Epithelial cell of prostate (primary cell): ENCODE measurements at places on chromosomes 2 and 18.
A peak's percentile ranks its signal among the peaks of the same experiment; 100 is the strongest.

- DNase-seq, result no peak
Observed at GRCh38 chr2:120526047-120526562, 180.2 kb downstream of the INHBB start.

DNA sequence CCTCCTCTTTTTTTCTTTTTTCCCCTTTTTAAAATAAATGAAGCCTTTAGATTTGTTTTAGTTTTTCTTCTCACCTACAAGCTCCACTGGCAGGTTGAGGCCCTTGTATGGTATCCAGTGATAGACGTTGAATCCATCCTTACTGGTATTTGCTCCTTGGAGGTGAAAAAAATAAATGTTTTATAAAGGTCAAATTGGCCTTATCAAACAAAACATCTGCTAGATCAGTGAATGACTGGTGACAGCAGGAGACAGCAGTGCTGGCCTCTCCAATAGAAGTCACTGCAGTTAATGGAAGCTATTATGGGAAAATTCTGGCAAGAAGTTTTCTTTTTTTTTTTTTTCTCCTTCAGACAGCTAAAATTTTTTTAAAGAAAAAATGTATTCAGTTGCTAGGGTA is 12.6 kb upstream of the SP9 start:
- no peak for DNase-seq

GRCh38 chr2:190513877-190514276 is 20.6 kb downstream of the NEMP2 start:
- no peak for DNase-seq

GRCh38 chr2:70362661-70363060 is 60.8 kb upstream of the FAM136A start:
- no peak for DNase-seq

DNA sequence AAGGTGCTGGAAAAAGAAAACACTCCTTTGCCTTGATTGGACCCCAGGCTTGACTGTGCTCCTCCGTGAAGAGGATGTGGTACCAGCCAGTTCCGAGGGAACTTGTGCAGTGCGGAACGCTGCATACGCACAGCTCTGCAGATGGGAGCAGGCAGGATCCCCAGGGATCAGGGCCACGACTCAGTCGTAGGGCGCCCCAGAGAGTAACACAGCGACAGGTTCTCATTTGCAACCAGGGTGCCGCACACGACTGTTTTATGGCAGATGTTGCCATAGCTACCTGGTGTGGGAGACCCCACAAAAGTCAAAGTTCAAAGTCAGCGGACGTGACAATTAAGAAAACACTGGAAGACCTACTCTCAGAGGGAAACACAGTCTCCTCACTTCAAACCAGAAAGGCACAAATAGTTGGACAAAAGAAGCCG is 779 bp downstream of the MALL start:
- no peak for DNase-seq

DNA sequence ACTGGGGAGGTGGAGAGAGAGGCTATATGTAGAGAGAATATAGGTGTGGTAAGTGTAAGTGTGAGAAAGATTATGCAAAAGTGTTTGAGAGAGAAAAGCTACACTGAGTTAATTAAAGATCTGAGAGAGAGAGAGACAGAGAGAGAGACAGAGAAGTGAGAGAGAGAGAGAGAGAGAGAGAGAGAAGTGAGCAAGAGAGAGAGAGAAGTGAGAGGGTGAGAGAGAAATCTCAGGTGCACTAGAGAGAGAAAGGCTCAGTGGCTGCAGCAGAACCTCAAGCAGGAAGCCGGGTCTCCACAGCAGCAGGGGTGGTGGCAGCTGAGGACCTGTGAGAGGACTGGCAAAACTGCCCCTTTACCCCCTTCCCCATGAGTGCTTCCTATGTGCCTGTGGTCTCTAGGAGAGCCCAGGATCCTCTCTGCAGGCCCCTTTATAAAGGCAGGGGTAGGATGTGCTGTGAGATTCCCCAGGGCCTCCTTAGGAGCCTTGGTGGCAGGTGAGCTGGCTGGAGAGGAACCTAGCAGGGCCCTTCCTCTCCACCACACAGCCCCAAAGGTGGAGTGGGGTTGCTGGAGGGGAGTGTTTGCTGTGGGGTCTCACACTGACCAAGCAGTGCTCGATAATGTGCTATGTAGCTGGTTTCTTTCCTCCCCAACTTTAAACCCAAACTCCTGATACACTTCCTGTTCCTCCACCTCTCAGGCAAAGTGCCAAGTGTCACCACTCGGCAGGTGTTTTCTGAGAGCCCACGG is 52.6 kb downstream of the SLC4A5 start:
- DNase-seq, result no peak

GRCh38 chr2:29733965-29734364 is 187.4 kb downstream of the ALK start:
- DNase-seq, result no peak

GRCh38 chr18:12470382-12471075 is 62.8 kb downstream of the PRELID3A start:
- peak; percentile 24 for DNase-seq
